ENCODE measurements at places on chromosomes 11 and 22. TPM values are rescaled to one million over a fixed set of nuclear protein-coding genes. Genes with fewer than 3 reads are reported as not detected.

MYO18B gene
- total RNA-seq = 0.42 TPM

ARHGAP20 gene
- total RNA-seq = not detected

WNT7B gene
- not detected for total RNA-seq

KCNC1 gene
- not detected for total RNA-seq

SCN2B gene
- not detected for total RNA-seq

KLHL35 gene
- total RNA-seq = 0.67 TPM

CRYBB3 gene
- total RNA-seq = not detected

HORMAD2 gene
- 0.23 TPM for total RNA-seq
